Stimulated activated CD4-positive, alpha-beta T cell treated with anti-CD3 and anti-CD28 coated beads, TNF-alpha, amount 100 ng/mL, for 1 hour (primary cell): ENCODE measurements at places on chromosomes 11 and 22.

GRCh38 chr11:3849297-3849874, 6.1 kb upstream of the STIM1 start:
- DNase-seq: no peak

GRCh38 chr11:100328626-100329340, 358.3 kb upstream of the ARHGAP42 start:
- no peak for DNase-seq

GRCh38 chr22:41245917-41246499, 5.3 kb upstream of the CHADL start:
- no peak for DNase-seq

GRCh38 chr11:97430877-97431276, 1041.1 kb downstream of the JRKL start:
- no peak for DNase-seq

DNA sequence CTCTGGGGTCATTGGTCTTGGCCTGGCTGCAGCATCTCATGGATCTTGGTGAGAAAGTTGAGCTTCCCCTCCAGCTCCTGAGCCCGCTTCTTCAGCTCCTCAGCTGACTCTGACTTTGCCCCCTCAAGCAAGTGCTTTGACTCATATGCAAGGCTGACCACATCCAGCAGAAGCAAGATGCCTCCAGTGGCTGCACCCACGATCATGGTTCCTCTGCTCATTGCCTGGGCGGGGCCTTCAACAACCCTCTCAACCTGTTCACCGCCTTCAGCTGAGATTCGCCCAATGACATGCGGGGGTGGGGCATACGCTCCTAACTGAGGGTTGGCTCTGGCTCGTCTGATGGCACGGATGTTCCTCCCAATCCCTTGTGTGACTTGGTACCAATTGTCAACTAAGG, 11.9 kb downstream of the APOL2 start:
- no peak for DNase-seq

- no peak for DNase-seq
Observed at GRCh38 chr11:9600644-9601036, 27.2 kb downstream of the WEE1 start.

DNA sequence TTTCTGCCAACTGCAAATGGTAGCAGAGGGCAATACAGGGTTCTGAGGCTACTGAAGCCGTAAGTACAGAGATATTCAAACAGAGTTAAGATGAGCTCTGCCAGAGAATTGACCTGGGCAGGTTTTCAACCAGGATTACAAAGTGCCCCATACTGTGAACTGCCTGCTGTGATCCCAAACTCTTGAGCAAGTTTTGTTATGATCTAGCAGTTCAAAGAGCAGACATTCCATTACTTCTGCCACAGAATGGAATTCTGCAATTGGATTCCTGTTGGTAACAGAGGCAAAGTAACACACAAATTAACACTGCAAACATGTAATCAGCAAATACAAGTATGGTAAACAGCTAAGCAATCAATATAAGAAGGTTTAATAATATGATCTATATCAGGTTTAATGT, 31.2 kb downstream of the ALG9 start:
- DNase-seq: no peak
